ENCODE measurements at places on chromosomes 3 and 15. TPM values are rescaled to one million over a fixed set of nuclear protein-coding genes. Genes with fewer than 3 reads are reported as not detected.

- DNase-seq, result no peak
These were observed 603.5 kb downstream of the MECOM start for GRCh38 chr3:169060037-169060436.

- DNase-seq, result peak; percentile 80
These were observed 73.0 kb upstream of the POMGNT2 start for GRCh38 chr3:43178891-43179366.

- DNase-seq, result peak; percentile 77
These were observed 33.2 kb downstream of the ZNF106 start for GRCh38 chr15:42457445-42458442.

- no peak for DNase-seq
These were observed 14.7 kb upstream of the ATP2B2 start for GRCh38 chr3:10520072-10520471.

DNA sequence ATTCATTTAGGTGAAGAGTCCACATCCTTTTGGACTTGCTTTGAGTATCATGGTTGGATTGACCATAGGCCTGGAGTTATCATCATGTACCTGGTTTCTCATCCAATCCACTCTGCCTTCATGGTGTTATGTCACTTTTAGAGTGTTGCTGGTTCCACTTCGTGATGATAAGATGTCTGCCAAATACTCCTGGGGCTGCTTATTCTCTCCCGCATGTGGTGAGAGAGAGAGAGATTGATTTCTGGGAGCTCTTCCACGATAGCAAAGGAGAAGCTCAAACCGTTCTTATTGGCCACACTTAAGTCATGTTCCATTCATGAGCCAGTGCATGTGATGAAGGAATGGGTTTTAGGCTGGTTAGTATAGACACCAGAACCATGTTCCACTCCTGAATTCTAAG is 47.6 kb downstream of the MITF start:
- no peak for DNase-seq

DNA sequence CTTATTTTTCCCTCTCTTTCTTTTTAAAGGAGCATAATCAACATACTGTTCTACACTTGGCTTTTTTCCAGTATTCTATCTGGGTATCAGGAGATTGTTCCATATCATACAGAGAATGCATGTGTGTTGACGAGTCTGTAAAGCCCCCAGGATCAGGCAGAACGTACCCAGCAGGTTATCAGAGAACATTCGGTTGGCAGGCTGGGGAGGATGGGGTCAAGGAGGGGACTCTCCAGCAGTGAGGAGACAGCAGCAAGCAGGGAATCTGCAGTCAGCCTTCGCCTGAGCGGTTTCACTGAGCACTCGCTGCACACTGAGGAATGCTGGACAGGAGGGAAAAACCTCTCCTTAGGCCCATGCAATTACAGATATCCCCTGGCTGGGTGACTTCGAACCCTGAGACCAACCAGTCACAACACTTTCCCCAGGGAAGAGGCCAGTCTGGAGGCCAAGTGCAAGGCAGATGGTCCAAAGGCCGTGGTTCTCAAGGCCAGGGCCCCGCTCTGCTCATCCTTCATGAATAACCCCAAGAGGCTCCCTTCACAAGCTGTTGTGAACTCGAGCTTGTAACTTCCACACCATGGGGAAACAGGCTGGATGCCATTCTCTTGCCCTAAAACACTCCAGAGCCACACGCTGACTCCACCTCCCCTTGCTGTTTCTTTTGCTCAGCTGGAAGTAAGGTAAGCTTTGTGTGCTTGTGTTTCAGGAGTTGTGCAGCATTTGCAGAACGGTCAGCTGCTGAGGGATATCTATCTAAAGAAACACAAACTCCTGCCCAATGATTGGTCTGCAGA is 60.1 kb downstream of the PXYLP1 start:
- no peak for DNase-seq

DNA sequence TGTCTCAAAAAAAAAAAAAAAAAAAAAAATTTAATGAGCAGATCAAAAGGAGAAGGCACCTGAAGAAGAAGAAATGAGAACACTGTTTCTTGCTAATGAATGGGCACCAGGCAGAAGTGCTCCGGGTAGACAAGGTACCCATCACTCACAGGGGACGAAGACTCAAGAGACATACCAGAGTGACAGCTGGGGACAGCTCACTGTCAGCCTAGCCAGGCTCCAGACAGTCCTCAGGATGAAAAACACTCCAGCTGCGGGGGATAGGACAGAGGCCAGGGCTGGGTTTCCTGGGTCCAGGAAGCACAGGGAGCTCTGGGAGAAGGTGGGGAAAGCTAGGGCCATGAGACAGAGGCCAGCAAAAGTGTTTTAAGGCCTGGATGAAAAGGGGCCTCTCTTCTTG is 48.5 kb upstream of the PARL start:
- no peak for DNase-seq

DNA sequence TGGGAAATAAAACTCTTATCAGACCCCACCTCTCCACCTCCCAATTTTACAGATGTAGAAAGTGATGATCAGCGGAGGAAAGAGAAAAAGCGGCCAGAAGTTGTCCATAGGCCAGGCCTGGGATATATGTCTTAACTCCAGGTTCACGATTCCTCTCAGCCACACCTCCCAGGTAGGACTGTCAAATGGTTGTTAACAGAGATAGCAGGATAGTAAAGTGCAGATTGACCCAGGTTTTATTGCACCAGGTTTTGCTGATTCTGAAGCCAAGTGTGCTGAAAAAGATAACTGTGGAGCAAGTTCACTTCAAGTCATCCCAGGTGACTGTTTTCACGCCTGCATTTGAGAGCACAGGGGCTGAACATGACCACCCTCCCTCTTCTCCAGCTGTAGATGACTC is 36.1 kb downstream of the LSM3 start:
- no peak for DNase-seq

DNA sequence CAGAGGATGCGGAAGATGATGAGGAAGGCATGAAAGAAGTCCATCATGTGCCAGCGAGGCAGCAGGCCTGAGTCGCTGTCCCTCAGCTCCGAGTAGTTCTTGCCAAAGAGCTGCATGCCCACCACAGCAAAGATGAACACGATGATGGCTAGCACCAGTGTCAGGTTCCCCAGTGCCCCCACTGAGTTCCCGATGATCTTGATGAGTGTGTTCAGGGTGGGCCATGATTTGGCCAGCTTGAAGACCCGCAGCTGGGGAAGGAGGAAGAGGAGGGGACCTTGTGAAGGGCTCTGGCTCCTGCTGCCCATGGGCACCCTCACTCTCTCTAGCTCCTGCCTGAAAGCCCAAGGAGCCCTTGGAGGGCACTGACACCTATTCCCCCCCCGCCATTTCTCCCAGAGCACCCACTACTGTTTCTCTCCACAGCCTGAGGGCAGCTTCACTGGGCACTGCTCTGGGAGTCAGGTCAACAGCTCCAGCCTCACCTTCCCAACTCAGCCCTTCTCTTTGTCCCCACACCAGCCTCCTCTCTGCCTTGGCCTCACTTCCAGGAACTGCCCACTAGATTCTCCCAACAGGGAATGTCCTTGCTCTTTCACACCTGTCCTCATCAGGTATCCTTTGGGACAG is 63.6 kb downstream of the SCN5A start:
- DNase-seq, result no peak

DNA sequence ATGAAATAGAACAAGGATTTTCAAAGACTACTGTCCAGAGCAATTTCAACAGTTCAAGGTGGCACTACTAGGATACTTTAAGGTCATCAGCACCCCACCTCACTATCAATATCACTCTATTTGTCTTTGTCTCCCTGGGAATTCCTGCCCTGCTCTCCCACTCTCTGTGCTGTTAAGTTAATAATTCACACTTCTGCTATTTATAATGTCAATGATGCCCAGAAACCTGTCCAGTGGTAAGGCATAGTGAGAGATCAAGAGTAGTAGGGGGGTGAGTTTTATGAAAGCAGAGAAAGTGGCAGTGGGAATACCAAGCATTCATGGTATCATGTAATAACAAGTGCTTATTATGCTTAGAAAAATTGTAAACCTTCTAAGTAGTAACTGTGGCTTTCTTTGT is 7.3 kb downstream of the TMCO5A start:
- DNase-seq, result no peak

DNA sequence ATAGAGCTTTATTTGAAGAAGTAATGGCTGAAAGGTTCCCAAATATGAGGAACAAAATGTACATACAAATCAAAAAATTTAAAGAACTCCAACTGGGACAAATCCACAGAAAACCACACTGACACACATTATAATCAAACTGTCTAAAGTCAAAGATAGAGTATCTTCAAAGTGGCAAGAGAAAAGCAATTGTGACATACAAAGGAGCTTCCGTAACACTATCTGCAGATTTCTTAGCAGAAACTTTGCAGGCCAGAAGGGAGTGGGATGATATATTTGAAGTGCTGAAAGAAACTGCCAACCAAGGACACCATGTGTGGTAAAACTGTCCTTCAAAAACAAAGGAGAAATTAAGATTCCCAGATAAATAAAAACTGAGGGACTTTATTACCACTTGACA is 91.9 kb downstream of the SENP2 start:
- no peak for DNase-seq

- DNase-seq, result no peak
These were observed 50.4 kb downstream of the BOC start for GRCh38 chr3:113261626-113262303.

- DNase-seq, result no peak
These were observed 213.7 kb downstream of the FOXP1 start for GRCh38 chr3:71369701-71370391.

DNA sequence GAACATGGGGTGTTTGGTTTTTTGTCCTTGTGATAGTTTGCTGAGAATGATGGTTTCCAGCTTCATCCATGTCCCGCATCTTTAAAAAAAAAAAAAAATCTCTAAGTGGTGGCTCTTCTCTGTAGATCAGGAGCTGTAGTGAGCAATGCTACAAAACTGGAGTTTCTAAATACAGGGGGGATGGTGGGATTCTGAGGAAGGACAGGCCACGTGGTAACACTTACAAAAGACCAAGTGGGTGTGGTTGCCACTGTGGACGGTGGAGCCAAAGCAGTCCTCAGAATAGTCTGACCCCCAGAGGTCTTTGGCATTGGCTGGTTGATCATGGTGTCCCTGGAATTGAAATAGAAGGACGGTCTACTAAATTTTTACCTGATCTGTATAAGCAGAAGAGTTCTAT is 7.7 kb downstream of the CCRL2 start:
- DNase-seq, result no peak

DNA sequence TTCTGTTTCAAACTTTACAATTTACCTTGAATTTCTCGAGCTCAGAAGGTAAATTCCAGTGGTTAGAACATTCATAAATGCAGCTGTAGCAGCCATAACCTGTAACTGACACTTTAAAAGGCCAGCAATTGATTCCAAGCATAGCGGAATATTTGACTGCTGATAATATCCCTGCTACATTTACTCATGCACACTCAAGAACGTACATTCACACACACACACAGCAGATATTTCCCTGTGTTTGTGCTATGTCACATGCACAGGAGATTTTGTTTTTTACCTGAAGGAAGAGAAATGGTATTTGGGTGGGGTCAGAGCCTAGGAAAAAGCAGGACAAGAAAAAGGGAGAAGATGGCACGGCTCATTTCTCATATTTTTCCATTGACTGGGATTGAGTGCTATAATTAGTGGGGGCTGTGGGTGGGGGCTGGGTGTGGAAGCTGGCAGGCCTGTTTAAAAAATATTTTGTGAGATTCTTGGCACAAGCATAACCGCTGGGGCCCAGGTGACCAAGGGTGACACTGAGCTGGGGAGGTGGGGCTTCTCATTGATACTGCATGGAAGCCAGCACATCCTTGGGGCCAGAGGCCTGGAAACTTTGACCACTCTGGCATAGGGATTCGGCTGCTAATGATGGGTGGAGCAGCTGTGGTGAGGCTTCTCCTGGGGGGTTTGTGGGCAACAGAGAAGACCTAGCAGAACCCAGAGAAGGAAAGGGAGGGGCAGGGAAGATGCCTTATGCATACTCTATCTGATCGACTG is 88.9 kb upstream of the TPRG1 start:
- no peak for DNase-seq

DNA sequence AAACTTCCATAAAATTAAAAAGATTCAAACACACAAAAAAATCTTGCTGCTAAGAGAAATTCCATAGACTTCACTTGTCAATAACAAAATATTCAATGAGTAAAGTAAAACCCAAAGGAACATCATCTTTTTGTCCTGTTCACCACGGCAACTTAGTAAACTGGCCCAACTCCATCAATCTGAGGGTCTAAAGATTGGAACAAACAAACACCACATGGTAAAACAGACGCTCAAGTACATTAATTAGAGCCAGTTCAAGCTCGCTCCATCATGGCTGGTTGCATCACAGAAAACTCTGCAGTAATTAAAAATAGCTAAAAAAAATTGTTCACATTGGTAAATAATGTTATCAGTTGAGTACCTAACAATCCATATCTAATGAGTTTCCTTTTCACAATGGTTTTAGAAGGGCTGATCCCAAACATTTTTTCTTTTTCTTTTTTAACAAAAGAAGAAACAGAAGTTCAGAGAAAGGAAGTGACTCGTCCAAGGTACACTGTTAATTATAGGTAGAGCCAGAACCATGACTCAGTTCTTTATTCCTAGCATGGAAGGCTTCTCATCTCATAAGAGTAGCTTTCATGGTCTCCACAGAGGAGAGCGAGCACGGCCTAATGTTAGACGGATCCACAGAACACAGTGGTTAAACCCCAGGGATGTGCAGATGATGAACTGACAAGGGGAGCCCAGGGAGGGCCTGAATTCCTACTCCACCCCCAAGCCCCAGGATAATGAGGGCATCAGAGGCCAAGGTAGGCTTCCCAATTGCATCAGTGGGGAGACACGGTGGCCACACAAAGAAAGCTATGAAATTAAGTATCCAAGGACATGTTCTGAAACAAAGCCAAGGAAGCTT is 79.2 kb upstream of the ARHGEF3 start:
- DNase-seq, result no peak

GRCh38 chr3:187914231-187914630 is 169.0 kb upstream of the BCL6 start:
- DNase-seq, result no peak

GRCh38 chr15:81785679-81786078 is 260.1 kb downstream of the MEX3B start:
- DNase-seq, result no peak

CYP1A2 gene
- not detected for total RNA-seq

MAGEF1 gene
- total RNA-seq, result 66.5 TPM

DPPA2 gene
- total RNA-seq, result not detected

NR2E3 gene
- not detected for total RNA-seq

GOLGA6L9 gene
- total RNA-seq, result 3.3 TPM

CLDN18 gene
- 73.0 TPM for total RNA-seq

TGM4 gene
- not detected for total RNA-seq

EBLN2 gene
- total RNA-seq, result 9.3 TPM

TMEM207 gene
- 2.9 TPM for total RNA-seq

Data from hepatocyte (in vitro differentiated cells).